ENCODE measurements at places on chromosomes 1 and 21. TPM values are rescaled to one million over a fixed set of nuclear protein-coding genes. Genes with fewer than 3 reads are reported as not detected.

PLA2G2D gene
- not detected for total RNA-seq

WDR64 gene
- total RNA-seq = 0.17 TPM

PTPRC gene
- not detected for total RNA-seq

LYPD8 gene
- total RNA-seq = 0.23 TPM

OR2T12 gene
- not detected for total RNA-seq

CCDC27 gene
- not detected for total RNA-seq

AHCTF1 gene
- 39.9 TPM for total RNA-seq

TMEM269 gene
- not detected for total RNA-seq

RBM15 gene
- total RNA-seq = 43.3 TPM

FCRL3 gene
- total RNA-seq = not detected

CNST gene
- 27.5 TPM for total RNA-seq

TNFAIP8L2 gene
- 0.14 TPM for total RNA-seq

KPRP gene
- not detected for total RNA-seq

LAPTM5 gene
- 39.9 TPM for total RNA-seq

SPRR3 gene
- not detected for total RNA-seq

SH2D1B gene
- 0.05 TPM for total RNA-seq

GUCA2A gene
- total RNA-seq = not detected

OPRD1 gene
- total RNA-seq = not detected
